Activated CD8-positive, alpha-beta memory T cell treated with anti-CD3 and anti-CD28 coated beads for 48 hours (primary cell): ENCODE measurements at places on chromosomes 5 and 9.

DNA sequence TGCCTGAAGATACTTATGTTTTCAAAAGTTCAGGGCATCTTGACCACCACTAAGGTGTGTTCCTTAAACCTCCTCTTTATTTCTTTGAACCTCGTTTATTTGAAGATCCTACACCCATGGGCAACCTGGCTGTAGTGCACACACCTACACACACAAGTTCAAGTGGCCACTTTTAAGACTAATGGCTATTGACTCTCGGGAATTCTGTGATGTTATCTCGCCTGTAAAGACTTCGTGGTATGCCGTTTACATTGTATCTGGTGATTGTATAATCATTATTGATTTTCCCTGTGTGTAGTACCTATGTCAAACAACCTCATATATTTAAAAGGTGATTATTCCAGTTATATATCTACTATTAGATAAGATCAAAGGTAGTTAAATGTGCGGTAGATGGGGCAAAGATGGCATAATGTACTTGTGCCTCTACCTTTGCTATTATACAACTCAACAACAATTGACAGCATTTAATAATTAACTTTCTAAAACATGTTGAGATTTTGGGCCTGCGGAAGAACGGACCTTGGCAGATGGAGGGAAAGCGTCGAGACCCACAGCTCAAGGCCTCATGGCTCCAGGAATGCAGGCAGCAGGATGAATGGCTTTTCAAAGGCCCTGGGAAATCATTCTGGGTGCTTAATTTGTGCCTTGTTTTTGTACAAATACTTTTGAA is 51.4 kb upstream of the IRX2 start:
- DNase-seq = no peak

DNA sequence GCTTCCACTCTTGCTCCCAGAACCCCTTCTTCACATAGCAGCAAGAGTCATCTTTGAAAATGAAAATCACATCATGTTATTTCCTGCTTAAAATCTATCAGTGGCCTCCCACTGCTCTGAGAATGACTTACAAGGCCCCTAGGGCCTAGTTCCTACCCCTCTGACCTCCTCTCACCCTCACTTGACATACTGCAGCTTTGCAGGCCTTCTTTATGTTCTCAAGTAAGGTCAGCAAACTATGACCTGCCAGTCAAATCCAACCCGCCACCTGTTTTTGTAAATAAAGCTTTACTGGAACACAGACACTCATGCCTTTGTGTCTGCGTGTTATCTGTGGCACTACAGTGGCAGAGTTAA is 185.7 kb downstream of the NR3C1 start:
- DNase-seq = no peak

DNA sequence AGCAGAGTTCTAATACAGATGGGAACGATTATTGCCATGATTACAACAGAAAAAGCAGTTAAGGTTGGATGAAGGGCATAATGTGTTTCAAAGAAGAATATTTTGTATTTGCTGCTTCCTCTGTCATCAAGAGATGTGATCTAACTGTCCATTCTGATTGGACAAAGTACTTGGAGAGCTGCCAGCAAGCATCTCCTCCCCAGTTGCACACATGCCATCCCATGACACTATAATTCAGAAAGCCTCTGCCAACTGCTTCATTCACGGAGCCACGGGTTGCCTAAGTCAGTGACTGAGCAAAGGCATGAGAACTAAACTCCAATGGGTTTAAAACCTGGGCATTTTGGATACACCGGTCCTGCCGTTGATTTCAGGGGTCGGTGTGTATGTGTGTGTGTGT is 253.8 kb downstream of the CRB2 start:
- no peak for DNase-seq

DNA sequence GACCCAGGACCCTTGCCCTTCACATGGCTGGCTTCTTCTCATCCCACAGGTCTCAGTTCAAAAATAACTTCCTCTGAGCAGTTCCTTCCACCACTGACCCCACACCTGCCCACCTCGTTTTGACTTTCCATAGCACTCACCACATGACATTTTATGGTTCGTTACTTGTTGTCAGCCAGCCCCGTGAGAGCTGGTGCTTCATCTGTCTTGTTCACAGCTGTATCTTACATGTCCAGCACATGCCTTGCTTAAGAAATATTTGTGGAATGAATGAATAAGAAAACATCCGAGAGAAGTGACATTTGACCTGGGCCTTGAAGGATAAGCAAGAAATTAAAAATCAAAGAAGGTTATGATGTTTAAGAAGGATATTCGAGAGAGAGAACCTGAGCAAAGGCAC is 193.9 kb downstream of the RFK start:
- no peak for DNase-seq

DNA sequence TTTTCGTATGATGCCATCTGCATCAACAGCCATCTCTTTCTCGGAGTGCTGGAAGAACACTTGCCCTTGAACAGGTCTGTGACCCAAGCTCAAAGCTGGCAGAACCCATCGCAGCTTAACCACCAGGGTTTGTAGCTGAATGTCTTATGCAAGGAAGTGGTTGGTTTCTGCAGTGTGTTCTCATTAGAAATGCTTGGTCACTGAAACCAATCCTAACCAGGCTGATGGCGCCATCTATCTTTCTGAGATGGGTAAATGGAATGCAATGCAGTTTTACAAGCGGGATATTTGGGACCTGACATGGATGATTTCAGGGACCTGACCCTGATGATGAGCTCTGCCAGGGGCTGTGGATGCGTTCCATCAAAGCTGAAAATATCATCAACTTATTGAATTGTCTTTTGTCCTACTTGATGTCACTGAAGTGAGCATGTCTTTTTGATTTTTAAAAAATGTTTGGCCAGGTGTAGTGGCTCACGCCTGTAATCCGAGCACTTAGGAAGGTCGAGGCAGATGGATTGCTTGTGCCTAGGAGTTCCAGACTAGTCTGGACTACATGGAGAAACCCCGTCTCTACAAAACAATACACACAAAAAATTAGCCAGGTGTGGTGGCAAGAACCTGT is 28.7 kb downstream of the DMRT3 start:
- no peak for DNase-seq

- no peak for DNase-seq
These were observed 215.8 kb upstream of the CYLC2 start for GRCh38 chr9:102779356-102779755.

DNA sequence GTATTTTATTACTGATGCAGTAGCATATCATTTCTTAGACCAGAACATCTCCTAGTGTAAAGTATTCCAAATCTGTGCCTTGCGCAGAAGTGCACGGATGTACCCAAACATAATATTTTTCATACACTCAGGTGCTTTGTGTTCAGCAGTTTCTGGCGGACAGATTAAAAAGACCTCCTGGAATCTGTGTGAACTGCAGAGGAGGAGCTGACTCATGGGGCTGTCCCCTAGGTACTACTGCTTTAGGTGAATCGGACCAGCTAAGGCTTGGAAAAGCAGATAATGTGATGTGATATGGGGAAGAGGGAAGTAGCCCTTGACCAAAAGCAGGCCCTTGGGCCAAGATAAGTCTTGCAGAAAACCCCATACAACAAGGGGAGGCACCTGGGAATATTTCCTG is 310.1 kb downstream of the PLK2 start:
- DNase-seq = no peak

- DNase-seq = no peak
These were observed 224.3 kb downstream of the AOPEP start for GRCh38 chr9:94950579-94951323.

GRCh38 chr9:87285183-87285850 is 212.3 kb upstream of the DAPK1 start:
- DNase-seq = no peak

- no peak for DNase-seq
These were observed 910.4 kb downstream of the DNAH5 start for GRCh38 chr5:13034061-13034460.

DNA sequence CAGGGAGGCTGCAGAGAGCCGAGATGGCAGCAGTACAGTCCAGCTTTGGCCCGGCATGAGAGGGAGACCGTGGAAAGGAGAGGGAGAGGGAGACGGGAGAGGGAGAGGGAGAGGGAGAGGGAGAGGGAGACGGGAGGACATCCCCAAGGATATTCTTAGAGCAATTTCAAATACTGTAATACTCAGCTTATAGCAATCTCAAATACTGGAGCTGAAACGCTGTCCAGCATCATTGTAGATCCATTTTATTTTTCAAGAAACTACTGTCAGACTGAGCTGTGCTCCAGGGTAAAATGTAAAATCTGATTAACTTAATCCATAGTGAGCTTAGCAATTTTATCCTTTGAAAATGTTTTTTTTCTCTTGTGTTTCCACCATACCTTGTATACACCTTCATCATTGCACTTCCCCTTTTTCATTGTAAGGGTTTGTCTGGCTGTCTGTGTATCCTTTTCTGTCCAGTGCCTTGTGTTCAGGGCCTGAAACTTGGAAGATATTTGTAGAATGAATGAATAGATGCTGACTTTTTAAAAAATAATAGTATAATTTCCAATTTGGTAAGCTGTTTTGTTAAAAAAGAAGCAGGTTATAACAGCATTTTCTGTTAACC is 64.0 kb upstream of the LRRC70 start:
- DNase-seq = no peak
